ENCODE measurements at places on chromosomes 6 and 20. TPM values are rescaled to one million over a fixed set of nuclear protein-coding genes. Genes with fewer than 3 reads are reported as not detected.

Gene C4B
- 5.7 TPM for total RNA-seq

Gene ENPP1
- 3.1 TPM for total RNA-seq

Gene CYP39A1
- 1.2 TPM for total RNA-seq

Gene GINS1
- not detected for total RNA-seq

GRCh38 chr6:89462503-89462902, 29.6 kb downstream of the ANKRD6 start:
- no peaks in the 10 kb centered on the region for H3K36me3 ChIP-seq
- H3K27ac ChIP-seq = no peak overlapping the region
- H3K27me3 ChIP-seq = no peaks in the 10 kb centered on the region
- no peak for DNase-seq
- no peaks in the 10 kb centered on the region for H3K4me1 ChIP-seq

DNA sequence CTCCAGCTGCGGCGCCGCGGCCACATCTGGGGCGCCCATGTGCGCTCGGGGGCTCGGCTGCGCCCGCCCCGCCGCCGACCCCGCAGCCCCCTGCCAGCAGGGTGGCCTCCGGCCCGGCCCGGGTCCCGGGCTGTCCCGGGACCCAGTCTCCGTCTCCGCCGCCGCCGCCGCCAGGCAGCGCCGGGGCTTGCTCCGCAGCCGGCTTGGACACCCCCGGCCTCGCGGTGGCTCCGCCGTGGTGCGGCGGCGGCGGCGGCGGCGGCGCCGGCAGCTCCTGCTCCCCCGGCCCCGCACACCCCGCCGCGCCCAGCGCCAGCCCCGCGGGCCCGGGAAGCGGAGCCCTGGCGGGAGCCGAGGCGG, 219 bp downstream of the ISM1 start:
- peak overlapping the region; percentile 29 for H3K4me3 ChIP-seq
- DNase-seq = no peak
- H3K36me3 ChIP-seq = no peaks in the 10 kb centered on the region
- peaks cover 14% of the 10 kb centered on the region for H3K4me1 ChIP-seq
- H3K27ac ChIP-seq = no peak overlapping the region

- no peak overlapping the region for H3K4me3 ChIP-seq
- no peaks in the 10 kb centered on the region for H3K36me3 ChIP-seq
- peaks cover 3% of the 10 kb centered on the region for H3K4me1 ChIP-seq
- no peak for DNase-seq
Observed at GRCh38 chr6:133817460-133818047, 71.4 kb upstream of the TCF21 start.

DNA sequence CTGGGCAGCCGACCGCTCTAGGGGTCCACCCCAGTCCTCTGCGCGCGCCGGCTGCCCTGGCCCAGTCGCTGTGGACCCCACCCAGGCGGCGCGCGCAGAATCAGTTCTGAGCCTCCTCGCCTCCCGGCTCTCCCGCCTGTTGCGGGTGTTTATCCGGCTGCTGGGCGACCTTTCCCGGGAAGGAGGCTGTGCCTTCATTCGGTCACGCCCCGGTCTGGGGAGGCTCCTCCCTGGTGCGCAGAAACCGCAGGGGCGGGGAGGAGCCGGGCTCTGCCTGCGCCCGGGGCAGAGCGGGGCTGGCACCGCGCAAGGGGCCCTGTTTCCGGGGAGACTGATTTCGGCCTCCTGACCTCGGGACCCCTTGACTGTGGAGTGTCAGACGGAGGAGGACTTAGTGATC, 80.8 kb upstream of the EYS start:
- no peak overlapping the region for H3K4me3 ChIP-seq
- H3K27ac ChIP-seq = no peak overlapping the region
- H3K27me3 ChIP-seq = no peaks in the 10 kb centered on the region
- H3K4me1 ChIP-seq = no peaks in the 10 kb centered on the region
- no peak for DNase-seq

DNA sequence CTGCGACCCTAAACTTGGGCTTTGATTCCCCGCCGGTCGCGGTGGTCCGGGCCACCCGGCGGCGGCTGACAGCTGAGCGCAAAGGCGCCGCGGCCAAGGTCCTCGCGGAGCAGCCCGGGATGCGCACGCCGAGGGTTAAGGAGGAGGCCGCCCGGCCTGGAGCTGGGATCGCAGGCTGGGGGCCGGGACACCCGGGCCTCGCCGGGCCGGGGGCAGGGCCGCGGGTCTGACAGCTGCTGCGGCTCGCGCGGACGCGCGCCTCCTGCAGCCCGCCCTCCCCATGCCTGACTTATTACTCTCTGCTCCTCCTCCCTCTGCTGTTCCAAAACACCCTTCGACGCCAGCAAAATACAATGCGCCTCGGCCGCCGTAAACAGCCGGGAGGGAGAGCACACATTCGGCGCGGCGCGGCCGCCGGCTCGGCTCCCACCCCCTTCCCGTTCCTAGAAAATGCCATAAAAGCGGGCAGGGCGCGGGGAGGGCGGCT, 746 bp downstream of the BACH2 start:
- H3K27ac ChIP-seq = peak overlapping the region; percentile 91
- DNase-seq = peak; percentile 79
